ENCODE measurements at places on chromosomes 11 and 22.

- DNase-seq: peak; percentile 45
These were observed 432.1 kb downstream of the DYNC2H1 start for GRCh38 chr11:103541186-103541795.

DNA sequence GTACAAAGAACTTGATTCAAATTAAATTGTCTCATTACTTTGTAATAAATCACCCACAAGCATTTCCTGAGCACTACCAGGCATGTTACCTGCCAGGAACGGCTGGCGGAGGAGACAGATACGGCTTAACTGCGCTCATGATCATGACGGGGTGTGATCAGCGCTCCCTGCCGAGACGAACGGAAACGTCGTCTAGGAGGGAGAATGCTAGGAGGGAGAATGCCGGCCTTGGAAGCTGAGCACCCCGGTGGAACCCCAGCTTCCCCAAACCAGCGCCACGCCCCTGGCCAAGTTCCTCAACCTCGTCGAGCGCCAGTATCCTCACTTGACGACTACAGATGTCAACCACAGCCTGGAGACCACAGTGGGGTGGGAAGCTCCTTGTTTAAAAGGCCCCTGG is 272.8 kb downstream of the CTTN start:
- DNase-seq: peak; percentile 36

DNA sequence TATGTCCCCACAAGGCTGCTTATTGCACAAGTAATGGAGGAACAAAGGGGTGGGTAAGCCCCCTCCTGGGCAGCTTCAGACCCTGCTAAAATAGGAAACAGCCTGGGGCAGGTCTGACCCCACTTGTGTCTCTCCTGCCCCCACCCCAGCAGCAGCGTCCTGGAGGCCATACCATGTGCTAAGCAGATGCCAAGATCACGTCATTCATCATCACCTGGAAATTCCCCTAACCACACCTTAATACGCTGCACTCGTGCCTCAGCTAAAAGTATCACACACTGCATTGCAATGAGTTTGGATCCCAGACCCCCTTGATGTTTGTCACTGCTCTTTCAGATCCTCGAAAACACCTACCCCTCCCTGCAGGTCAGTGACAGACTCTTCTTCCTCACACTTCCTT is 27.8 kb upstream of the GGTLC2 start:
- no peak for DNase-seq

- DNase-seq: no peak
These were observed 61.6 kb downstream of the LRP5 start for GRCh38 chr11:68373815-68374501.

DNA sequence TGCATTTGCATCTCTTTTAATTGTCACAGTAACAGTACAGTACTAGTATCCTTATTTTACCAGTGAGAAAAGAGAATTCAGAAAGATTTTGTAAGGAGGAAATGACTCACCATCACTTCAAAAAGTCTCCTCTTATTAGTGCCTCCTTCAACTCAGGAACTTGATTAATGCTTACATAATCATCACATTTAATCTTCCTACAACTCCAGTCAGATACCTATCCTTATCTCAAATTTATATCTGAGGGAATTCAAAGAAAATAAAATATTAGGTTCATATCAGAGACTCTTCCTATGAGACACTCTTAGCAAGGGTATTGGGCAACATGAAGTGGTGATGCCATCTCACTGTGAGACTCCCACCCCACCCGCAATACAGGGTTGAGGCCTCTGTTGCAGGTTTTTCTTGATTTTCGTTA is 26.1 kb upstream of the CTSC start:
- DNase-seq: no peak

DNA sequence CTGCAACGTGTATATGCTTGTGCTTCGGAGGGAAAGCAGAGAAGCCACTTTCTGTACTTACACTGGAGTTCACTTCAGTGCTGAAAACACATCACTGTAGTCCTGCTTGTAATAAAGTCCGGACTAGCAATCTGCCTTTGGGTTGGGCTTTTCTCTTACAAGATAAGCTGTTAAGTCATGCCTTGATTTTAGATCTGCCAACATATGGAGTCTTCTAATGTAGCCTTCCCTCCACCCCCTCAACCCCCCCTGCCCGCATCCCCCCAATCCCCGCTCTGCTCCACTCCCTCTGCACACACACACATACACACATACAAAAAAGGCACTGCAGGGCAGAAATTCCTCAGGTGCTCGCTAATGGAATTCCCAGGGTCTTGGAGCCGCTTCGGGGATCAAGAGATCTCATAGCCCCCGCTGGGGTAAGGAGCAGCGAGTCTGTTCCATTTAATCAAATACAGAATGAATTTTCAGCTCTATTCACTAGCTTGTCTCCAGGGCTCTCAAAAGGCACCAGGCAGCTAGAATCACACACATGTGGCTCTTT is 3.4 kb downstream of the CDON start:
- no peak for DNase-seq

- DNase-seq: no peak
These were observed 165.2 kb downstream of the PGR start for GRCh38 chr11:100964435-100964834.

DNA sequence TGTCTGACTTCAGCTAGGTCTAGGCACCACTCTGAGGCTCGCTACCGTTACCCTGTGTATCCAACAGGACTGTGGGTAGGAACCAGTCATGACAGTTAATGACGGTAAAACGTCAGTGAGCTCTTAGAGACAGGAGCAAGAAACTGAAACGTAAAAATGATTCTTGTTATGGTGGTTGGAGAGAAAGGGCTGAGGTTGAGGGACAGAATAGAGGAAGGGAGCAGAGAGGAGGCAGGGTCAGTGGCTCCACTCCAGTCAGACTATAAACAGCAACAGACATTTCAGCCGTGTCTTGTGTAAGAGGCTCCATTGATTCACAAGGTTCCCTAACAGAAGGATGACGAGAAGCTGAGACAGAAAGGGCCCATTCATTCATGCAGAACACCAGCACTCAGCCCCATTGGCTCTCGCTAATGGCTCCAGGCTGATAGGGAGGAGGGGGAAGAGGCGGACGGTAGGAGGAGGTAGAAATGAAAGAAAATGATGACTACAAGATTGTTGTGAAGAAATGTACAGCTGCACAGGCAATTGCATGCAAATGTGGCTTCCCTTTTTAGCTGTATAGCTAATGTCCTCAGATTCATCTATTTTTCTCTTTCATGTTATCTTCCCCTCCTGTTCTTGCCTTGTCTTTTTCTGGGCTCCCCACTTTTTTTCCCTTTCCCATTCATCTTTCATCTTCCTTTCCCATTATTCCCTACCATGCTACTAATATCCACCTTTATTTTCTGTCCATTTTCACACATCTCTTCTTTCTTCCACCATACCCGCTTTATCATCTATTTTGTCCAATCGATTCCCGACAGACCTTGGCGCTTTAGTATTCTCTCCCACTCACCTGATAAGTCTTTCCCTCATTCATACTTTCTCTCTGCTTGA is 34.3 kb downstream of the ETS1 start:
- DNase-seq: no peak

DNA sequence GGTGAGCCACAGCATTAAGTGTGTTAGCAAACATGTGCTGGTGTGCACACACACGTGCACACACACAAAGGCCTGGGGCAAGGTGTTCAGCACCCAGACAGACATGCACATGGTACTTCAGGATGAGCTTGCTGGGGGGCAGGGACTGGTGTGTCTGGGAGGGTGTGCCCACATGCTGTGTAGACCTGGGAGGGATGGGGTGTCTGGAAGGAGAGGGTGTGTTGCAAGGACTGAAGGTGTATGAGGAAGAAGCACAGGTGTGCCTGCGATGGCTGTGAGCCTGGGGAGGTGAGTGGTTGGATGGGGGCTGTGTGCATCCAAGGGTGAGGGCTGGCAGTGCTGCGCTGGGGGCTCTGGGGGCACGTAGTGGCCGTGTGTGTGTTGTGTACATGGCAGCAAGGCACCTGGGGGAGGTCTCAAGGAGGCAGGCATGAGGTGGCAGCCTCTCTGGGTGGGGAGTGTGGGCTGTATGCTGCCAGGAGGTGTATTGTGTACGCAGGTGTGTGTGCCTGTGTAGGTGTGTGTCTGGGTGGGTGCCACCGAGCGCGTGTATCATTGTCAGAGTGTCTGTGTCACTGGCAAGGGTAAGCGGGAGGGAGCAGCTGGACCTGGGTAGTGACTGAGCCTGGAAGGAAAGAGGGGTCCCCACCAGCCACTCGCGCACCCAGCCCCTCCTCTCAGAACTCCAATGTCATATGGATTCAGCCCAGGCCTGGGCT is 2.2 kb downstream of the NRXN2 start:
- DNase-seq: no peak

DNA sequence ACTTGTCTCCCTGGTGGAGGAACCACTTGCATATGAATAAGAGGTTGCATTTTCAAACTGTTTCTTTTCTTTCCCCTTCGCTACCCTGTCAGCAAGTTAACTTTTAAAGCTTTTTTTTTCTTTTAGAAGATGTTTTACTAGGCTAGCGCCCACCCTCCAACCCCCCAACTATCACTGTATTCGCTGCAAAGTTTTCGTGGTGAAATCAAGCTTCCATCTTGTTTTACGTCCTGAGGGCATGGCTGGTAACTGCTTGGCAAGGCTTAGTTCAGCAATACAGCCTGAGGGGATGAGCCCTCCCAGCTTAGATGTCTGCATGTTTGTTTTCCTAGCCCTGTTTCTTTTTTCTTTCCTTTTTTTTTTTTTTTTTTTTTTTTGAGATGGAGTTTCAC is 1359.3 kb downstream of the LRRC4C start:
- DNase-seq: no peak

- peak; percentile 76 for DNase-seq
These were observed 1.8 kb downstream of the PRAME start for GRCh38 chr22:22556995-22557925.

GRCh38 chr11:17697175-17697949 is 22.0 kb upstream of the MYOD1 start:
- no peak for DNase-seq

GRCh38 chr22:50250555-50251476 is at the start of gene HDAC10:
HDAC10 (minus strand) TSS chr22:50251265; CDS start chr22:50251032, 233 bp downstream.
- peak; percentile 57 for DNase-seq

DNA sequence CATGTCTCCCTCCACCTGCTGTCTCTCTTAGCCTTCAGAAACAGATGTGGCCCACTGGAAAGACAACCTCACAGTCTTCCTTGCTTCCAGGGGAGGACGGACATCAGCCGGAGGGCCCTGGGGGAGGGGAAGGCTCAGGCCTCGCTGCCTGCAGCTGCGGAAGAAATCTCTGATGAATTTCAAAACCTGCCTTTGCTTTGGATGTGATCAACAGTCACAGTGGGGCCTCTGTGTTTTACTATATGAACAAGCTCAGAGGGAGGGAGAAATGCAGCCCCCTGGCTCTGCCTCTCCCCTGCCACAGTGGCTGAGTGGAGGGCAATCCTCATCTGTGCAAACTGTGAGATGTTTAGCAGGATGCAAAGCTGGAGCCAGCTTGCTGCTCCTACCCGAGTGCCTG is 282.8 kb downstream of the NTM start:
- no peak for DNase-seq

GRCh38 chr22:37310075-37310606 is 27.8 kb downstream of the CYTH4 start:
- DNase-seq: no peak

DNA sequence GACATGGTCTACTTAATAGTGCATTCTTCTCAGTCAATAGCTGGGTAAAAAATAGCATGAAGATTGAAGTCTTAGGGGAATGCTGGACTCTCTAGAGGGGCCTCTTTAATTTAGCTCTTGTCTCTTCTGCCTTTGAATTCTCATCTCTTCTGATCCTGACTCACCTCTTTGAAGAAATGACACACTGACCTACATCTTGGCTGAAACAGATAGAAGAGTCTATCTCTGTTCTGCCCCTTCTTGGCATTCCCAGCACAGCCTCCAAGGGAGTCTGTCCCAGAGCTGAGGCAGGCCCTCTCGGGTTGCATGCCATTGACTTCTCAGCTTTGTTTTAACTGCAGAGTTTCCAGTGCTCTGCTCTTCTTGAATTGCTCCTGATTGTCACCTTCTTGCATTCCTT is 55.7 kb downstream of the PTPRJ start:
- DNase-seq: no peak

GRCh38 chr11:129695571-129696308 is 119.9 kb upstream of the TMEM45B start:
- no peak for DNase-seq

- no peak for DNase-seq
These were observed 104.8 kb downstream of the RPL27A start for GRCh38 chr11:8787372-8787771.

- DNase-seq: no peak
These were observed 113.6 kb downstream of the DYNC2H1 start for GRCh38 chr11:103222806-103223205.

DNA sequence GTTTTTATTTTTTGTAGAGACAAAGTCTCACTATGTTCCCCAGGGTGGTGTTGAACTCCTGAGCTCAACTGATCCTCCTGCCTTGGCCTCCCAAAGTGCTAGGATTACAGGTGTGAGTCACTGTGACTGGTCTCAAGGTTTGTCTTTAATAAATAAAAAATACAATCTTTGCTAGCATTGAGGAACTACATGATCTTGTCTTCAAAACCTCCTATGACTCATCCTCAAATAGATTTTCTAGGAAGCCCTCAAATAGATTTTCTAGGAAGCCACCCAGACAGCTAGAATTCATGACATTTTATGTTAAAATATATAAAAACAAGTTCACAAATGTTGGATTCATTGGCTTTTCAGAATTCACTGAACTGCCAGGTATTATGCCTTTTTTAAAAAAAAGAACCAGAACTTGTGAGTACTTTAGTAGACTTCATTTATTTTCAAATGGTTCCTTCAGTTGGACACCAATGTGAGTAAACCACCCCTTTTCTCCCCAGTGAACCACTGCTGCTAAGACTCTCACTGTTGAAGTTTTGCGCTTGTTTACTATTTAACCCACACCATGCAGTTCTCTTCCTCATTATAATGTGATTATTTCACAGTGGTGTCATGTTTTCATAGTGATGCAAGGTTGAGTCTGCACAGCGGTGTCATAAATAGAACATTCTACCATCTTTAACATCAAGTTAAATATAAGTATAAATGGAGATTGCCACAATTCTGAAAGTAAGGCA is 303.9 kb downstream of the CASP12 start:
- no peak for DNase-seq

GRCh38 chr11:13169709-13170108 is 107.9 kb upstream of the BMAL1 start:
- peak; percentile 22 for DNase-seq

DNA sequence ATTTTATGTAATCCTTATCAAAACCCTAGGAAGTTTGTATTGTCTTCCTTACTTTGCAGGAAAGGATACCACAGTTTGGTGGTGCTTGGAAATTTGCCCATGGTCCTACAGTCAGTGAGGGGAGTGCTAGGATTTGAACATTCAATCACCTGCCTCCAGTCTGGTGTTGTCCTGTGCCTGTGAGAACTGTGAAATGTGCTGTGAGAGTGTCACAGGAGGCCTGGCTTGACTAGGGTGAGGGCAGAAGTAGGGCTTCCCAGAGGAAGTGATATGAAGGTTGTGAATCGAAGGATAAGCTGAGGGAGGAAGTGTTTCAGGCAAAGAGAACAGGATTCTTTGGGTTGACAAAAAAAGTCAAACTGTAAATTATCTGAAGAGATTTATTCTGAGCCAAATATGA is 424.4 kb downstream of the TMEM135 start:
- no peak for DNase-seq

- DNase-seq: no peak
These were observed 5.2 kb downstream of the TEAD1 start for GRCh38 chr11:12679471-12679870.
